ENCODE measurements at places on chromosomes 3 and 15.
A peak's percentile ranks its signal among the peaks of the same experiment; 100 is the strongest.

GRCh38 chr3:181952221-181952620 lies 240.5 kb downstream of the SOX2 start:
- no peak for DNase-seq

DNA sequence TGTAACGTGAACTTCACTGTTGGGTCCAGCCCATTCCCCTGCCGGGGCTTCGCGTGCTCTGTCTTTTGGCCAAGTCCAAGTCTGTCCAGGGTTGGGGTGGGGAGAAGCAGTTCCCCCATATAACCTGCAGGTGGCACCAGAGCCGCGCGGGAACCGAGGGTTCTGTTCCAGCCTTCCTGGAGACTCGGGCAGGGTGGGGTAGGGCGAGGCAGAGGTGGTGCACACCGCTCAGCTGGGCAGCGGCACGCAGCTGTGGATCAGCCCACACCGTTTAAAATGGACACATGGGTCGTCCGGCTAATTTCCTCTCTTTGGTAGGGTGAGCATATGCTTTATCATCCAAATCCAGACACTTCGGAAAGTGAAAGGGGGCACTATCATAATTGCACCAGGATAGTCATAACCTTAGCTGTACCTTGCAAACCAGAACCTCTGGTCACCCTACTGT lies 118.1 kb downstream of the TBC1D2B start:
- peak; percentile 86 for DNase-seq

DNA sequence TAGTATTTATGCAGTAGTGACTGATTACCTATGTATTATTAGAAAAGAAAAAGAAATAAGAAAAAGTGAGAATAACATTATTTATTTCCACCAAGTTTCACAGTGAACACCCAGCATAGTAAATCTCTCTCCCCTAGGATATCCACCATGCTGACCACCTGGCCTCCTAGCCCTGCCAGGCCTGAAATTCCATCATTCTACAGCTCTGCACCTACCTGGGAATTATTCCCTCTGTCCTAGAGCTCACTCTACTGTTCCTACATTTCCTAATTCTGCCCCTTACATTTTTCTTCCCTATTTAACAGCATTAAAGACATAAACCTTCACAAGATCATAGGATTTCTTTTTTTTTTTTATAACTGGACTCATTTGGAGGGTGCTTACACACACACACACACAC lies 525.3 kb upstream of the PPP2R3A start:
- no peak for DNase-seq

DNA sequence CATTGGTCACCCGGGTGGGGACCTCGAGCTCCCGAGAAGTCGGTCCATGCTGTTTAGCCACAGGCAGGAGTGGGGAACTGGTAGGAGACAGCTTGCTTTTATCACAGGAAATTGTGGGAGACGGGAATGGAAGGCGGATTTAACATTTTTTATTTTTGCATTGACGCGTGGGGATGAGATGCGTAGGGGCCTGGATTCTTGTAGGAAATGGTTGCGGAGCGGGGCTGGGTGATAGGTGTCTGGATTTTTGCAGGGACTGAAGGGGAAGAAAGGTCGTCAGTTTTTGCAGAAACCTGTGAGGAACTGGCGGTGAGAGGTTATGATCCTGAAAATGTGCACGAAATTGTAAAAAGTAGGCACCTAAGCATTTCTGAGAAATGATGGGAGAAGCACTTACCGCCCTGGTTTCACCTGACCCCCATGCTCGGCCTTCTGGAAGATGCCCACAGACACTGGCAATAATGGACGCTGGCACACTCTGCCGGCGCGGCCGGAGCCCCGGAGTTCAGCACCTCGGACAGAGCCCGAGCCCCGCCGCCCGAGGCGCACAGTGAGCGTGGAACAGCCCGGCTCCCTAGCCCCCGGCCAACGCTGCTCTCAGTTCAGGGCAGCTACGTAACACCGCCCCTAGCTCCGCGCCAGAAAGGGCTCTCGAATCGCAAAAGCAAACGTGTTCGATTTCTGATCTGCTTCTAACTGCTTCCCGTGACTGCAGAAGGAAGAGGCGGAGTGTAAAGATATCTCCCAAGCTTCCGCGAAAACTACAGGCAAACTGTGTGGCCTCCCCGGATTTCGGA lies 928 bp downstream of the ANKRD34C start:
- DNase-seq, result peak; percentile 86

DNA sequence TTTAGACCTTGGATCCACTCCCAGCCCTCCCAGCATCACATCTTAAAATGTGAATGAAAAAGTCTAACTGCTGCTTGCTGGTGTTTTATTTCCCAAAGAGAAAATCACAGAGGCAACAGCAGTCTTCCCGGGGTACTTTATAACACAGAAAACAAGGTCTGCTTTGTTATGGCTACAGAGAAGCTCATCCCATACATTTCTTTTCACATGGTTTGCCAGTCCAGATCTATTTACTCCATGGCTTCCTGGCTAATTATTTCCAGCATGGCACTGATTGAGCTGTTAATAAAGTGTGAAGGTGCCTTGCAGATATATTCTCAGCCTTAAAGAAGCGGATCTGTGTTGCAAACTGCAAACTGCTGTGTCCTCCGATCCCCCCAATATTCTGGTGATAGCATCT lies 466.1 kb upstream of the CFAP20DC start:
- no peak for DNase-seq

DNA sequence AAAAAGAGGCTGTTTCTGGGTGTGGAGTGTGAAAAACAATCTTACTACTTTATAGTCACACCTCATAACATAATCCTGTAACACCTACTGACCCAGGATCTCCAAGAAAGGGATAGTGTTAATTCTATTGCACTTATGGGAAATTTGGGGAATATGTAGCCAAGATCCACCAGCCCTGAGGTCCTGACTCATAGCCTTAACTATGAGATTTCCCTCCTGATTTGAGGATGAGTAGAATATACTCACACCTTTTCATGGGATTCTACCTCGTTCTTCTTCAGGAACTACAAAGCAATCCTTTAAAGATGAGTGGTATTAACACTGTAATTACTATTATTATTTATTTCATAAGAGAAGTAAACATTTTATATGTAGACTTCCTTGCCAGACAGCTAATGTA lies 315.2 kb downstream of the MECOM start:
- DNase-seq, result no peak

DNA sequence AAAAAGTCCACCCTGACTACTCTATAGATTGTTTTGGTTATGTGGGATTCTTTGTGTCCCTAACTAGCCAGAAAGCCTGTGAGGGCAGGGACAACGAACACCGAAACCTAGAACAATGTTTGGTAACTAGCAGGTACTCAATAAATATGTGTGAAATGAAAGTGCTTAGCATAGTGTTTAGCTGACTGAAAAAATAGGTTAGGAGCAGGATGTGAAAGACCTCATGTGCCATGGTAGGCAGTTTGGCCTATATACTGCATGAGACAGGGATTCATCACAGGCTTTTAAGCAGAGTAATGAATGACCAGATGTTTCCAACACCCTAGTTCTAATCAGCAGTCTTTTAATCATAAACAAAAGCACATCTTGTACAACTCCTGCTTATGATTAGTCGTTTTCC lies 64.2 kb downstream of the MYO5A start:
- no peak for DNase-seq

GRCh38 chr3:129605922-129606635 lies 397 bp downstream of the PLXND1 start:
- no peak for DNase-seq

GRCh38 chr3:28224430-28224829 lies 17.0 kb upstream of the CMC1 start:
- DNase-seq, result no peak

GRCh38 chr15:85100186-85100937 lies 118.7 kb downstream of the PDE8A start:
- no peak for DNase-seq

GRCh38 chr15:42184736-42185135 lies 23.4 kb downstream of the VPS39 start:
- no peak for DNase-seq

GRCh38 chr3:191254098-191254873 lies 55.2 kb downstream of the OSTN start:
- DNase-seq, result no peak

All from endothelial cell (in vitro differentiated cells).